ENCODE measurements at places on chromosomes 5 and 9. TPM values are rescaled to one million over a fixed set of nuclear protein-coding genes. Genes with fewer than 3 reads are reported as not detected.

DNA sequence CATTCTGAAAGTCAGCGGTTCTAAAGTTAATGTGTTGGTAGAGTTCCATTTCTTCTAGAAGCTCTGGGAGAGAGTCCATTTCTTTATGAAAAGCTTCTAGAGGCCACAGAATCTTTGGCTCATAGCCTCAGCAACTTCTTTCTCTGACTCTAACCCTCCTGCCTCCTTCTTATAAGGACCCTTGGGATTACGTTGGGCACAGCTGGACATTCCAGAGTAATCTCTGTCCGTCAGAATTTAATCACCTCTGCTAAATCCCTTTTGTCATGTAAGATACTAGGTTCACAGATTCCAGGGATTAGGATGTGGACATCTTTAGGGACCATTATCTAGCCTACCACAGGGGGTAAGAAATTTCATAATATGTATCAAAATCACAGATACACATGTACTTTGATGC lies 22.6 kb upstream of the ANKDD1B start:
- no peak for DNase-seq

Gene GMCL2
- not detected for total RNA-seq

- no peak for DNase-seq
These were observed 21.4 kb downstream of the PJA2 start for GRCh38 chr5:109388407-109388806.

GRCh38 chr5:179413711-179414458 lies 68.6 kb upstream of the ADAMTS2 start:
- DNase-seq: no peak

DNA sequence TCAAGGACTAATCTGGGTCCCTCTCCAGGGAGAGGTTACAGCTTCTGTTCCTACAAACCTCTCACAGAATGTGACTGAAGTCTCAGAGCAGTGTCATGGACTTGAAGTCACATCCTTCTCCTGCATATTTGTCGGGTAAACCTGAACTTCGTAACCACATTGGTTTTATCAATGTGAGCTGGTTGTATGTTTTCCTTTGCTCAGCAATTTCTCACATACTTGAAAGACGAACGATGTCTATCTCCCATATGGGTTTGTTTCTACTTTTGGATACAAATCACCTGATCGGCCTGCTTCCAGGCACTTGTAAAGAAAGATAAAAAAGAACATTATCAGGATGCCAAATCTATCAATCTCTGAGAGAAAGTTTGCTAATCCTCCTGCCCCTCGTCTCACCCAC lies 411.0 kb downstream of the SPOCK1 start:
- DNase-seq: no peak

DNA sequence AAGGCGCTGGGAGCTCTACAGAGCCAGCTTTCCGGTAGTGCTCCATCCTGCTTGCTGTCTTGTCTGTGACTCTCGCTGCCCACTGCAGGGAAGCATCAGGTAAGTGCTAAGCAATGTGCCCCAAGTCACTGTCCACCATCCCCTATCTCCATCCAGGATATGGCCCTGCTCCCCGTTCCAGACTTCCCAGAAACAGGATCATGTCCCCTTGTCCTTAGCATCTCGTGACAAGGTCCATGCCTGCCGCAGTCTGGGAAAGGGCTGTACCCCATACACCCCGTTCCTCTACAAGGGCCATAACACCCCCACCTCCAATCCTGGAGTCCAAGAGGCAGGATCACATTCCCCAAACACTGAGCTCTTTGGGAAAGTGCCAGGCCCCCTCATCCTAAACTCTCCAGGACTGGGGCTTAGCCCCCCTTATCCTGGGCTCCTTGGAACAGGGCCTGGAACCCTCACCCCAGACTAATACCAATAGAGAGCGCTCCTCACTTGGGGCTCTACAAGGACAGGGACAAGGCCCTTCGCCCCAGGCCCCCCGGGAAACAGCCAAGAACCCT lies 566 bp downstream of the RPP25L start:
- DNase-seq: no peak

Data from CD8-positive, alpha-beta memory T cell (primary cell).